ENCODE measurements at places on chromosomes 2 and 18.
A peak's percentile ranks its signal among the peaks of the same experiment; 100 is the strongest.

GRCh38 chr2:55761024-55761423, 67.4 kb upstream of the PNPT1 start:
- no peak for DNase-seq

- DNase-seq, result no peak
Observed at GRCh38 chr18:59573962-59574361, 123.3 kb downstream of the CCBE1 start.

GRCh38 chr18:44887227-44887631, 206.5 kb downstream of the SETBP1 start:
- no peak for DNase-seq

DNA sequence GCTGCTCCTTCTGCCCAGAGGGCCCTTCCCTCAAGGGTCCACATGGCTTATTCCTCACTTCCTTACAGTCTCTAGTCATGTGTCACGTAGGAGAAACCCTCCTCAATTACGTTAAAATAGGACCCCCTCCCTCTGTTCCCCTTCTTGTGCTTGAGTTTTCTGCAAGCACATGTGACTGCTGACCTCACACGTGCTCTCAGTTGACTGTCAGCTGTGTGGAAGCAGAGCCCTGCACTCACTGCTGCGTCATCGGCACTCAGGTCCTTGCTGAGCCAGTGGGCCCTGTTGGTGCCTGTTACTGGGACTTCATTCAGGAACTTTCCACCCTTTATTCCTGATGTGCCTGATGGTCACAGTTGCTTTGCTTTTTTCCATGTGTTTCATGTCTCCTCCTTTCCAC, 11.1 kb downstream of the ATG16L1 start:
- DNase-seq, result no peak

- DNase-seq, result no peak
Observed at GRCh38 chr18:67222887-67223286, 293.6 kb downstream of the DSEL start.

DNA sequence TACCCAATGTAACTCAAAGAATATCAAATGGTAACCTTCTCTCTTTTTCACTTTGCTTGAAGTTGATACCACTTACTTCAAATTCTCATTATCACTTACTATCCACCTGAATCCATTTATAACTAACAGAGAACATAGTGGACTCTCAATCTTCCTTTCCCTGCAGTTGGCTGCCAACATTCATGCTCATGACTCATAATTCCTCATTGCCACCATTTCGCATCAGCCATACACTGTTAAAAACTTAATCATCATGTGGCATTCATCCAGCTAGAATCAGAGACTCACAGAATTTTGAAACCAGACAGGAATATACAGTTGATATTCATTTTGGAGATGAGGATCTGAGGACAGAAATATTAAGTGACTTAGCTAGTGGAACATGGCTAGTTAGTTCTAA, 56.8 kb downstream of the SLC4A10 start:
- no peak for DNase-seq

- DNase-seq, result no peak
Observed at GRCh38 chr18:24704946-24705630, 244.7 kb downstream of the HRH4 start.

- DNase-seq, result peak; percentile 39
Observed at GRCh38 chr2:135913727-135914365, 37.6 kb upstream of the MCM6 start.

DNA sequence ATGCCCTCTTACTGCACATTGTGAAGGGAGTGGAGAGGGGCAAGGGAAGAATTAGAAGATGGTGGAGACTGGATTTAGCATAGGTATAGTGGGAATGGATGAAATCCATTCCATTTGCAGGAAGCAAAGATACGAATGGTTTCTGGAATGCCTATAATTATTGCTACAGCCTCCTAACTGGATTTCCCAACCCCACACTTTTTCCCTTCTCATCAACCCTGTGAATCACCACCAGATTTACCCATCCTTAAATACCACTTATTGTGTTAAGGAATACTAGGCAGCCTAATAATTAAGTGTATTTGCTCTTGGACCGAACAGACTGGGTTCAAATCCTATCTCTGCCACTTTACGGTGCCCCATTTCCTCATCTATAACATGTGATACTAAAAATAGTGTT, 39.3 kb upstream of the CREB1 start:
- no peak for DNase-seq

DNA sequence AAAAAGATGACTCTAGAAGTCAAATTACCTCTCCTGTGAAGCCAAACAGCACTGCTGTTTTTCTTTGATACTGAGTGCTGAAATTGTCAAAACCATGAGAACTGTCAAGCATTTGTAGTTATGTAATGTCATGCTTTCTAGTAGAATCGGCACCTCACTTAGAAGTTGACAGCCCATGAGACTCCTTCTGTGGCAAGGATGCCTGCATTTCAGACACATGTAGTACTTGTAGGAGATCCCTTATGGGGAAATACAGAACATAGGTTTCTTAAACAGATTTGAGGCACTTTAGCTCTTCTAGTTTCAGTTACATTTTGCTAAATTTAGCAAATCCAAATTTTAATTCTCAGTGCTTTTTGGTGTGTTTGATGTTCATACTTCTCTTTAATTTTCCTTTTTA, 15.7 kb downstream of the ZNF407 start:
- DNase-seq, result no peak

- DNase-seq, result no peak
Observed at GRCh38 chr2:41084321-41084720, 632.4 kb upstream of the SLC8A1 start.

GRCh38 chr2:145258903-145259579, 739.1 kb upstream of the ZEB2 start:
- no peak for DNase-seq

DNA sequence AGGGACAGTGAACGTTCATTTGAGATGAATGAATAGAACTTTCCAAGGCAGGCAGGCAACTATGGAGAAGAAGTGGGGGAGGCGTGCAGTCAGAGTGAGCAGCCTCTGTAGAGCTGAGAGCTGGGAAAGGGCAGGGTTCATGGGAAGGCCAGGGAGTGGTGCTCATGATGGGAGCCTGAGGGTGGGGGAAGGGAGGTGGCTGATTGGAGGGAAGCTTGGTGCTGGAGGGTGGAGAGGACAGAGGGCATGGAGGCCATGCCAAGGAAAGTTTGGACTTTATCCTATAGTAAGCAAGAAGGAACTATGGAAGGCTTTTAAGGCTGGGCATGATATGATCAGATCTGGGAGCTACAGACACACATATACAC, 47.6 kb upstream of the LGALSL start:
- no peak for DNase-seq

- no peak for DNase-seq
Observed at GRCh38 chr18:706405-706804, 6.0 kb downstream of the ENOSF1 start.

GRCh38 chr2:70552501-70553333, 909 bp downstream of the TGFA start:
- DNase-seq, result no peak

- no peak for DNase-seq
Observed at GRCh38 chr2:85396531-85397470, 13.4 kb downstream of the CAPG start.

GRCh38 chr2:71323386-71323785, 8.2 kb upstream of the ZNF638 start:
- DNase-seq, result no peak

- peak; percentile 16 for DNase-seq
Observed at GRCh38 chr2:218645126-218645525, 14.3 kb downstream of the ZNF142 start.

DNA sequence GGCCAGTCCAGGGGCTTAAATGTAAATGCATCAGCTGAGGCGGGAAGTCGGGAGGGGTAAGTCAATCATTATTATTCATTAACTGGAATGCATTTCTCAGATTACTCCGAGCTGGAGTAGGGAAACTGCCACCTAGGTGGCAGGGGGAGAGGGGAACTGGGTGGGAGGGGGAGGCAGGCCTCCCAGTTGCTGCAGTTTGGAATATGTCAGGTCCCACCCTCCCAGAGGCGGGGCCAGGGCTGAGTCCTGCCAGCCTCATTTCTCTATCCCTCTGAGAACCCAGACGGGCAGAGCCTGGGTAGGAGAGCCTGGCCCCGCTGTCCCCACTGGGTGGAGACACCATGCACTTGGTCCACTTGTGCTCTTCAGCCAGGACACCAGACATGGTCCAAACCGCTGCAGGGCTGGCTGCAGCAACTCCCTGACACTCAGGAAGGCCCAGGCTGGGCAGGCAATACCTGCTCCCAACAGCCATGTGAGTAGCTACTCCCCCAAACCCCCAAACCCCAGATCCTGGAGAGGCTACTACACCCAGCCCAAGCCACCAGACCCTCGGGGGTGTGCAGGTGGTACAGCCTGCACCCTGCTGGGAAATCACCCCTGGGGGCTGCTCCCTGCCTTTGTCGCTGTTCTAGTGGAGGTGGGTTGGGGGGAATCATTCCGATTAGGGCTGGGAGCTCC, at the start of gene GPBAR1:
GPBAR1 (plus strand) TSS at position 274 of the 681 bp plus-strand sequence. CDS start 1,710 bp downstream, outside the sequence.
- DNase-seq, result peak; percentile 69

DNA sequence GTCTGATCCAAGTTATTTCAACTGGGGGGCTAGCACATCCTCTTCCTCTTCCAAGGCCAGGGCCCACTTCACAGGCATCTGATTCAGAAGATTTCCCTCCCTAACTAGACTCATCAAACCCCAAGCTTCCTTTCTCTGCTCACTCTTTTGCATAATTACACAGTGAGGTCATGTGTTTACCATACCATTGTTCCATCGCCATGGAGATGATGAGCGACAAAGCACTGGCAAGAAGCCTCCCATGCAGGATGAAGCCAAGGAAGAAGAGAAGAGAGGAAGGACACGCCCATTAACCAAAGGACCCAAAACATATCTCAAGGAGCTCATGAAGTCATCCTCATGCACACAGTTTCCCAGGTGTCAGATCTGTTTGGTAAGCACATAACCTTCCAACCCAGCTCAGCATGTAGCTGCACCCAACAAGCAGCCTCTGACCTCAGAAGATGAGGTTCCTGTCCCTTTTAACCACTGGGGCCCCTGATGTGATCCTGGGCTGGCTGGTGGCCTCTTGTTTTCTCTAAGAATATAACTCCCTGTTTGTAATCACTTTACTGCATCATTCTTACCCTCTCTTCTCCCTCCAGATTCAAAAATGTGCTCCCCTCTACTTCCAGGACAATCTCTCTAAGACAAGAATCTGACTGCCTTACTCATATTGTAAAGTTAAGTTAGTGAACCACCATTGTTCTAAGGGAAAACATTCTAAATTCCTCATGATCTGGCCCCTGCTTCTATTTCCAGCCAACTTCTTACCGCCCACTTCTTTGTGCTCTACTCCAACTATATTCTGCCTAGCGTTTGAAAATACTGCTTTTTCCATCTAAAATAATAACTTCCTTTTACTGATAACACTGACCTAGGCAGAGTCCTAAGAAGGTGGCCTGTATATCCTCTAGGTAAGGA, 190.1 kb downstream of the TTC32 start:
- no peak for DNase-seq

- DNase-seq, result no peak
Observed at GRCh38 chr2:219598308-219599078, 836 bp downstream of the STK11IP start.

DNA sequence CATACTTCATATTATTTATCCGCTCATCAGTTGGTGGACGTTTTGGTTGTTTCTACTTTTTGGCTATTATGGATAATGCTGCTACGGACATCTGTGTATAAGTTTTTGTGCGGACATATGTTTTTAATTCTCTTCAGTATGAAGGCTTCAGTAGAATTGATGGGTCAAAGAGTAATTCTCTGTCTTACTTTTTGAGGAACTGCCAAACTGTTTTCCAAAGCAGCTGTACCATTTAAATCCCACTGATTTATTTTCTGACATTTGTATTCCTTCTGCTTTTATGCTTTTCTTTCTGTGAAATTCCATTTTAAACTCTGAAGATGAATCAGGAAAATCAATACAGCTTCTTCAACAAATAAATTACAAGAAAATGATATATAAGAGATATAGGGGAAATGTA, 20.8 kb downstream of the FAM110C start:
- DNase-seq, result no peak

GRCh38 chr2:205773989-205774388, 91.7 kb downstream of the NRP2 start:
- no peak for DNase-seq

DNA sequence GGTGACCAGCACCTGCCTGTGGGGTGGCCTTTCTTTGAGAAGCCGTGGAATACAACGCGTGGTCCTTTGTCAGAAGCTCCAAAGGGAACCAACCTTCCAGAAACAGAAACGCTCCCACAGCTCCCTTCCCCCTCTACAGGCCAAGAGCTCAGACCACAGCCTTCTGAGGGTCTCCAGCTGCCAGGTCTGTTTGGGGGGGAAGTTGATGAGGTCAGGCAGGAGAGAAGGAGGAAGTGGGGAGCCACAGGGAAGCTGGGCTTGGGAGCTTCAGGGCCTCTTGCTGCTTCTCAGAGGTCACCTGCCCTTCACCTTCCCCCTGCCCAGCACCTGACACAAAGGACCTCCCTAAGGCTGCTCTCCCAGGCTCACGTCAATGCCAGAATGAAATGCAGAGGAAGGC, 287.7 kb upstream of the ID2 start:
- DNase-seq, result no peak

DNA sequence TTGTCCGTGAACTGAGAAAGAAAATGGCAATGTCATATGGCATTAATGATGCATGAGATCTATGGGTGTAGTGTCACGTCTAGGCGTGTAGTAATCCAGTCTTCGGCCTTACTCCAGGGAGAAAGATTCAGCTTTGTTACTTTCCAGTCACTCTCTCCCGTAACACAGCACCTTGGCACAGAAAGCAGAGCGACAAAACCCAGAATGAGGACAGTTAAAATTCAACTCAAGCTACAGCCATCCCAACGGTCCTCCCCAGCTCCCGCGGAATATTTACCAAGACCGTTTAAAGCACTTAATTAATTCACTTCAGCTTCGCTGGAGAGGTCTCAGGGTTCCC, 797 bp upstream of the CRIM1 start:
- no peak for DNase-seq

- no peak for DNase-seq
Observed at GRCh38 chr2:154386186-154386585, 312.3 kb upstream of the KCNJ3 start.

DNA sequence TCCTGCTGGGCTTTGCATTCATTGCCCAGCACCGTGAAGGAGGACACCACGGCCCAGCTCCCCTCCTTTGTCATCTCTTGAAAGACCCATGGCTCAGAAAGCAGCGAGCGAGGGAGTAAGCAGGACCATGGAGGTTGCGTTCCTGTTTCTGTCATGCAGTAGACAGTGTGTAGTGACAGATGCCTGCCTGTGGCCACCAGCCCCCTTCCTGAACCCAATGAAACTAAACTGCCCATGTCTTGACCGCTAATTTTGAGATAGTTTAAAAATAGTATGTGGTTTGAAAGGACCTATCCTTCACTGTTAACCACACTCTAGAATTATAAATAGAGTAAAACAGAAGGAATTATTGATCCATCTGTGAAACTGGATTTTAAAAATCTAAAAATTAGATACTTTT, 88.2 kb downstream of the ASAP2 start:
- DNase-seq, result no peak

DNA sequence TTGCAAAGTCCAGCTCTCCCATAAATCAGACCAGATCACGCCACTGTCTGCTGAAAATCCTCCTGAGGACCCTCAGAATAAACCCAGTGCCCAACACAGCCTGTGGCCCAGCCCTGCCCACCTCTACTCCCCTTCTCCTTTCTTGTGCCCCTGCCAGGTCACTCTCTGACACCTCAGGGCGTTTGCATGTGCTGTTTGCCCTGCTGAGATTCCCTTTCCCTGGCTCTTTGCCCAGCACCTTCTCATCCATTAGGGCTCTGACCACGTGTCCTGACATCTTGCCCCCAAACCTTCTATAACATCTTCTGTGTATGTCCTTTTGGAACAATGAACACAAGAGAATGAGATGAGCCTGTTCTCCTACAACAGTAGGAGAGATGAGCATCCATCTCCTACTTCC, 18.5 kb upstream of the NMUR1 start:
- no peak for DNase-seq

GRCh38 chr2:102206666-102207341, 20.0 kb downstream of the IL1RL2 start:
- no peak for DNase-seq
